ENCODE measurements at places on chromosomes 1 and 21.

- DNase-seq = peak; percentile 32
Measured at GRCh38 chr1:192270398-192270797, 46.4 kb upstream of the RGS21 start.

DNA sequence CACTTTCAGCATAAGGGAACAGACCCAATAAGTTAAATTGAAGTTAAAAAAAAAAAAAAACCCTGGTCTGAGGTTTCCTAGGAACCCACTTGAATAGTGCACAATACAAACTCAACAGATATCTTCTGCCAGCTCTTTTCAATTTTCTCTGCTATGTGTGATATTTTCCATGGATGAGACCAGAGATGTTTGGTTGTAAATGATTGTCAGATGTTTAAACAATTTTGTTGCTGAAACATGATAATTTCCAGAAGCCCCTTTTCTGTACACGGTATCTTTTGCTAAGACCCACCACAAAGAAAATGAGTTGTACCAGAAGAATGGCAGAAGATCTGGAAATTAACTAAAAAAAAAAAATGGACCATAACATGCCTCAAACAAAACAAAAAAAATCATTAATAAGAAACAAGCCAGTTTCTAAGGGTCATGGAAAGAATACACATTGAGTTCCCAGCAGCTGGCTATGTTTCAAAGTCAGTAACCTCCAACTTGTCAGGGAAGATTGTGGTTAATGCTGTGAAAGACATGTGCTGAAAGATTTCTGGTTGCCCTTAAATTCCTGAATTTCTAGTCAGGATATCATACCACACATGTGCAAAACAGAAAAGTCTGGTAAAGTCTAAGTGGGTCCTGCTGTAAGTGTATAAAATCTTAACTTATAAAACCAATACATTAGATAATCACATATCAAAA, 35.6 kb upstream of the MGST3 start:
- DNase-seq = no peak

- DNase-seq = no peak
Measured at GRCh38 chr1:92037400-92037799, 7.6 kb downstream of the EPHX4 start.

DNA sequence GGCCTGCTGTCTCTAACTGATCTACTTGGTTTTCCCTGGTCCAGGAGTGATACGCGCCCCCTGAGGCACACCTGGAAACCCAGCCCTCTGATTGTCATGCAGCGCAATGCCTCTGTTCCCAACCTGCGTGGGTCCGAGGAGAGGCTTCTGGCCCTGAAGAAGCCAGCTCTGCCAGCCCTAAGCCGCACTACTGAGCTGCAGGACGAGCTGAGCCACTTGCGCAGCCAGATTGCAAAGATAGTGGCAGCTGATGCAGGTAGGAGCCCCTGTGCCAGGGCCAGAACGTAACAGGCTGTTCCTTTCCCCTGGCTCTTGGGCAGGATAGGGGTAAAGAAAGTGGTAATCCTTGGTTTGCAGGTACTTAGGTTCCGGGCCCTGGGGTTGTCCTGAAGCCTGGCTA, 6.8 kb downstream of the MTFR1L start:
- DNase-seq = no peak

- DNase-seq = no peak
Measured at GRCh38 chr21:21230672-21231071, 232.5 kb downstream of the NCAM2 start.

GRCh38 chr21:15023776-15024175, 41.0 kb downstream of the NRIP1 start:
- DNase-seq = no peak

- peak; percentile 40 for DNase-seq
Measured at GRCh38 chr1:90614872-90615271, 102.2 kb downstream of the BARHL2 start.

DNA sequence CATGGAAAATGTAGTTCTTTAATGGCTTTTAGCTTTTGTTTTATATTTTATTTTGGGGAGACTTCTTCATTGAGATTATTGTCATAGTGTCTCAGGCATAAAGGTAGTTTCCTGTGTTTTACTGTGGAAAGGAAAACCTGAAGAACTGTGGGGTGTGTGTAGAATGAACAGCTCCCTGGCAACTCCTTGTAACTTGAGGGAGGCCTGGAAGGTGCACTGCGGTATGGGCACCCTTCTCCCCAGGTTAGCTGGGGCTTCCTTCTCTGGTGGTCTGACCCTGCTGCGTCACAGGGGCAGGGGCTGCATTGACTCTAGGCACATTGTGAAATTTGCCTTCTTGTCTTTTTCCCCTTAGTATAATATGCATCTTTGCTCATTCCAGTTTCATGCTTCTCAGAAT, 1.7 kb downstream of the ATP1B1 start:
- DNase-seq = peak; percentile 43

DNA sequence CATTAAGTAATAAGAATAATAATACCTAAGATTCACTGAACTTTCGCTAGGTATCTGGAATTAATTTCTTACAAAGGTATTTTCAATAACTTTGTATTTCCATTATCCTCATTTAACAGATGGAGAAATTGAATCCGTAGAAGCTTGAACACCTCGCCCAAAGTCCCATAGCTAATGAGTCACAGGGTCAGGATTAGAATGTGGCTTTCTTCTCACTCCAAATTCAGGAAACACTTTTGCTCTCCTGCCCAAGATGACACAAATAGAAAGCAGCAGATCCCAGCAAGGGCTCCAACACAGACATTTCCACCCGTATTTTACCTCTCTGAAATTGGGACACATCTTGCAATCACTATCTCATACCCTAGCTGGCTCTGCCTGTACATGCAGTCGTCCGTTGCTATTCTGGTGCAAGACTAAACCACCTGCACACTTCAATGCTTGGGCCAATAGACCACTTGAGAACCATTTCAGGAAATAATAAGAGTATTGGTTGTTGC, 125.9 kb upstream of the GREM2 start:
- DNase-seq = no peak

GRCh38 chr21:45432575-45433255, 27.8 kb downstream of the COL18A1 start:
- DNase-seq = no peak

- no peak for DNase-seq
Measured at GRCh38 chr1:46098027-46098712, 34.3 kb downstream of the PIK3R3 start.

GRCh38 chr1:190226006-190226405, 251.7 kb downstream of the BRINP3 start:
- DNase-seq = peak; percentile 9

DNA sequence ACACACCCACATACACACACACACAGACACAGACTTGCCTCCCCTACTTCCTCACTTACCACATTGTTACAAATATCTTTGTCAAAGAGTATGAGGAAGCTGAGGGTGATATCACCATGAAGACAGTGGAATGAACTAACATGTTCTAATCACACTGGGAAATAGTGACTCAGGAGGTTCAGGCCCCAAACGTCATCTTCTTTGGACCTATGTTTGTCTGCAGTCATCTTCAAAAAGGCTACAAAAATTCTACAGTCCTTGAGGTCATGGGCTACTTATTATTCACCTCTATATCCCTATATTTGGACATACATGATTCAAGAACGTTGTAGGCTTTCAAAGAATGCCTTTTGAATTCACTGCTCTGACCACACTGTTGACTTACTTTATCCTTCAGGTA, 2.1 kb upstream of the LCE2C start:
- no peak for DNase-seq

DNA sequence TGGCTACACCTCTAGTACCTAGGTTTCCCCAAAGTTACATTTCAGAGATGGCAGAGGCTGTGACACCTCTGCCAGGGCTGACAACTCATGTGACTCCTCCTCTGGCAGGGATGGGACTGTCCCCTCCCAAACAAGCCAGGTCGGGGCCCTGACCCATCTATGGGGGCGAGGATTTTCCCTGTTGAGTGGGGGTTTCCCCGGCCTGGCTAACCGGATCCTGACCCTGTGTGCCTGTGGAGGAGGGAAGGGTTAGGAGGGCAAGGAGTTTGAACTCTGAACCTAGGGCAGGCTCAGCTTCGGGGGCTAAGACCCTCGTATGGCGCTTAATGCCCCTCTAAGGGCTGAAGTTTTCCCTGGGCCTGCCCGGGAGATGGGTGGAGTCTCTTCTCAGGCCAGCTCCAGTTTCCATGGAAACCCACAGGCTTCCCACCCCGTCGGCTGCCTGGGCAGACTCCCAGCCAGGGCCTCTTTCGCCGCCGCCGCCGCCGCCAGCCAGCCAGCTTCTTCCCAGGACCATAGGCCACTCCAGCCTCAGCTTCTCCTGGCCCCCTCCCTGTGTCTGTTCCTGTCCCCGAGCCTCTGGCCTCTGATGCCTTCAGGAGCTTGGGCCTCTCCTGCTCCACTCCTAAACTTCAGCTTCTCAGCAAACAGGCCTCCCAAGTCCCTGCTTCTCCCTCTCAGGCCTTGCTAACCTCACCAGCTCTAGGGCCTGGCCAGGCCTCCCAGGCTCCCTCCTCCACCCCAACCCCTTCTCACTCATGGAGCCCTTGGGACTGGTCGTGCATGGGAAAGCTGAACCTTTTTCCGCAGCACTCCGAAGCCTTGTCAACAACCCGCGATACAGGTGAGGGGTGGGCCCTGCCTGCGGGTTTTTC, at the start of gene BTBD19:
Gene BTBD19 (plus strand): TSS at position 461 of the 875 bp plus-strand sequence. CDS start 298 bp downstream, at position 759.
- DNase-seq = peak; percentile 52

- DNase-seq = peak; percentile 84
Measured at GRCh38 chr1:67214420-67215174, 48.3 kb downstream of the IL23R start.

DNA sequence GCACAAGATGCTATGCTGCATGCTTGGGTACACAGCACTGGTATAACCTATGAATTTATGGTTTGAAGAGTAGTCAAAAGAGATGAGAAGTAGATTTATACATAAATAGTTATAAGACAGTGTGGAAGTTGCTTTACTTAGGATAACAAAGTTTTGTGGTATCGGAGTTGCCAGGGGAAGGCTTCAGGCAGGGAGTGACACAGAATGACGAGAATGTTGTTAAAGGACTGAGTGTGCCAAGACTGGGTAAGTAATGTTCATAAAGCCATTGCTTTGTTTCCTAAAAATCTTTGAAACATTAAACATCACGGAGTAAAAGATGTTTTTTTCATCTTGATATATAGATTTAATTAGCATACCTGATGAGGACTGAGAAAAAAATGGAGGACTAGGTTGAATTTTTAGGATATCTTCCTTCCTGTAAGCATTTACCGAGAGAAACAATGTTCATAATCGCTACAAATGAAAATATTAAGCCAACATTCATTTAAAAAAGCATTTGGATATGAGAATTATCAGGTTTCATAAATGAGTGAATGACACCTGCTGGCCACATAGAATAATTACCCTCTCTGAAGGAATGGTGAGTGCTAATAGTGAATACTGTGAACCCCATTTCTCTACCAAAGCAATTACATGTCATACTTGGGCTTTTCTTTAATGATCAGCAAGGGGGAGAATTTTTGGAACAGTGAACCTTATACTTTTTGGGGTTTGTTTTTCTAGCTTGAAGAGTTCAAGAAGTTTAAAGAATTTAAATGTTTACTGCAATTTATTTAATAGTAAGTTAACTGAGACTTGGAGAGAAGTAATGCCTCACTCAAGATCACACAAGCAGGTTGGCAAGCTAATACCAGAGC, 28.4 kb downstream of the EXTL2 start:
- DNase-seq = peak; percentile 83

DNA sequence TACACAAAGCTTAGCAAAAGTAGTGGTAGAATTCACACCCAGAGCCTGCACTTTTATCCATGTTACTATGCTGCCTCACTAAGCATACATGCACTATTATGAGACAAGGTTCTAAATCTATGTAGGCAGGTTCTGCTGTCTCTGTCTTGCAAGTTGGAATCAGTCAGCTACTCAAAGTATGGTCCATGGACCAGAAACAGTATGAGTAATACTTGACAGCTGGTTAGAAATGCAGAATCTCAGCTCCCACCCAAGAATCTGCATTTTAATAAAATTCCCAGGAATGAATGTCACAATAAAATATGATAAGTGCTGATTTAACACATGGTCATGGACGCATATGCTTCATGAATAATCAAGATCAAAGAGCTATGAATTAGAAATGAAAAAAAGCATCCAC, 50.5 kb downstream of the DSCAM start:
- no peak for DNase-seq

DNA sequence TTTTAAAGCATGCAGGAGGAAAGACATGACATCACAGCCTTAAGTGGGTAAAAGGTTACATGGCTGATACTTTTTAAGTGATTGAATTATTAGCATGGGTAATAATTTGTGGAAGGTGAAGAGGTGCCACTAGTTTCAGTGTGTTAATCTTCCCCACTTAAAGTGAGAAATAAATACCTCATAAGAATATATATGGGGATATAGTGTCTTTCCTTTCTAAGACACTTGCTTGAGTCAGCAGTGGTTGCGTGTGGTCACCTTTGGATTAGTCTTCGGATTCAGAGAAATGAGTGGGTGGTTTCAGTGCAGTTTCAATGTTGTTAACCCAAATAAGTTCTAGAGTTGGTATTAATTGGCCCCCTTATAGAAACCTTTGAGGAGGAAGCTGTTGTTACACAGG, 94.1 kb downstream of the ADGRL2 start:
- DNase-seq = no peak

GRCh38 chr1:23693599-23693998, 2.0 kb downstream of the RPL11 start:
- DNase-seq = no peak

GRCh38 chr1:72837781-72838180, 555.4 kb upstream of the NEGR1 start:
- no peak for DNase-seq

- DNase-seq = no peak
Measured at GRCh38 chr1:205563927-205564441, 59.5 kb downstream of the CDK18 start.

- DNase-seq = no peak
Measured at GRCh38 chr1:200474633-200475032, 64.8 kb upstream of the ZNF281 start.

GRCh38 chr1:70092526-70092925, 112.9 kb downstream of the LRRC40 start:
- DNase-seq = no peak

DNA sequence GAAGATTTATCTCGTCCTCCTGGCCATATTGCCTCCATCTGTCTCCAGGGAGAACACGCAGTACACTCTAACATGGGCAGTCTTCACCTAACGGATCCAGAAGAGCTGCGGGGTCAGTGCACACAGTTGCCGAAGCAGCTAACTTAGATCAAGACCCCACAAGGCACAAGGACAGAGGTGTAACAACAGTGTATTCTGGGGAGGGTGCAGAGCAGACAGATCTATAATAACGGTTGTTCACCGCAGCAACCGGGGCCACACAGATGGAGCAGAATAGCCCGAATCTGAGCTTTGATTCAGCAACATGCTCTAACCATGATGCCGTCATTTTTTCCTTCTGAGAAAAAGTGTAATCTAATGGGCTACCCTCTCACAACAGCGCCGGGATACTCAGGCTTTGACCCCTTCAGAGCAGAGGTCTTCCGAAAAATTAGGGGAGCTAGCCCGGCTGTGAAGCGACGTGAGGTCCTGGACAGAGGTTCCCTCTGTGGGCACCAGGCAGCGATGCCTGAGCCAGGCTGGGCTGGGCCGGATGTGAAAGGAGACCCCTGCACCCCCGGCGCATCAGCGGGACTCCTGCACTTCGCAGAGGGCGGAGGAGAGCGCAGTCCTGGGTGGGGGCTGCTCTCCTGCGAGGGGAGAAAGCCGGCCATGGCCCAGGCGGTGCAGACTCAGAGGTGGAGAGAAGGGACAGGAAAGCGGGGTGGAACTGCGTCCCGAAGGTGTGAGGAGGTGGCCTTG, 57.5 kb downstream of the BCL9 start:
- DNase-seq = no peak

- DNase-seq = peak; percentile 75
Measured at GRCh38 chr1:10841118-10841517, 44.7 kb upstream of the CASZ1 start.

Measured in DMS53 (cell line).